Forelimb muscle (tissue), 1 donor: ENCODE measurements at places on chromosomes 3 and 15.
A peak's percentile ranks its signal among the peaks of the same experiment; 100 is the strongest.

DNA sequence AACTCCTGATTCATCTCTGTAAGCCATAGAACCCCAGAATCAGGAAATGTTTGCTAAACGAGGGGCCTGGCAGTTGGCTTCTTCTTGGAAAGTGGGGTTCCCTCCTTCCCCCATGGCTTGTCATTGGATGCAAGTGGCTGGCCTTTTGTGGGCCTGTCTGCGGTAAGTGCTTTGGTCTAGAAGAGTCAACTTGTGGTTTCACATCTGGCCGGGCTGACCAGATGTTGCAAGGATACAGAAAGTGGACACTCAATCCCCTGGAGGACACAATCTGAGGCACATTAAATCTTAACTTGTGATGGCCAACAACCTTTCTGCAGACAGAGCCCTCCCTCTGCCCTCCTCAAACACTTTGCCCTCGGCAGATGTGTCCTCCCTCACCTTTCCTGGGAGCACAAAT, 1.1 kb downstream of the FAH start:
- DNase-seq: no peak

DNA sequence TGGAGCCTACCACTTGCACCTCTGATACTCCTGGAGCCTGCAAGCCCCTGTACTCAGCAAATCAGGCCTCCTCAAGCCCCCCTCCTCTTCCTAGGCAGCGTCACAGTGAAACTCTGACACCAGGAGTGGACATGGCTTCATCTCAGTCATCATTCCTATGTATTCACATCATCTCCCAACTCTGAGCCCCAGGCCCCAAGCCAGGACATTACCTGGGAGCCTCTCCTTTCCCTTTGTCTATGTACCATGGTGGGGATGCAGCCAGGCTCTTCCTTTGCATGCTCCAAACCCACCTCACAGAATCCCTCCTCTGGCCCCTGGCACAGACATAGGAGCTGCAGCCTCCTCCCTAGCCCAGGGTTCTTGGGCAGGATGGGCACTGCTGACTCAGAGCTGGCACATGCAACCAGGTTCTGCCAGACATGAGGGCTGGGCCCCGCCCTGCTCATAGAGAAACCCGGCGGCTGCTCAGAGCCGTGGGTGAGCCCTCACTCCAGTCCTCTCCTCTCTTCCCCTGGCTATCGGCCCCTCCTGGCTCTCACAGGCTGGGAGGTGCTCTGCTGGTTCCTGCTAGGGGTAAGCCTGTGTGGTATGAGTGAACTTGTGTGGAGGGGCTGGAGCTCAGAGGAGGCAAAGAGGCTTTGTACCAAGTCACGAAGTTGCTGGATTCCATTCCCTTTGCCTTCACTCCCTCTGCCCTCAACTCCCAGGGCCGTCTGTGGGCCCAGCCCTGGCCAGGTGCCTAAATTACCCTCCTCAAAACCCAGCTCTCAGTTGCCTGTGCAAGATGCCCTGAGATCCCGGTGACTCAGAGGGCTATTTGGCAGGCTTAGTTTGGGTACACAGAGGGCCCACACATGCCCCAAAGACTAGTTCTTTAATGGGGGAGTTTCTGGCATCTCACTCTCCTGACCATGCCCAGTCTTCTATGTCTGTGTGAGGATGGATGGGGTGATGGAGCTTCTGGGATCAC, 1.9 kb upstream of the PLCD1 start:
- no peak for DNase-seq

DNA sequence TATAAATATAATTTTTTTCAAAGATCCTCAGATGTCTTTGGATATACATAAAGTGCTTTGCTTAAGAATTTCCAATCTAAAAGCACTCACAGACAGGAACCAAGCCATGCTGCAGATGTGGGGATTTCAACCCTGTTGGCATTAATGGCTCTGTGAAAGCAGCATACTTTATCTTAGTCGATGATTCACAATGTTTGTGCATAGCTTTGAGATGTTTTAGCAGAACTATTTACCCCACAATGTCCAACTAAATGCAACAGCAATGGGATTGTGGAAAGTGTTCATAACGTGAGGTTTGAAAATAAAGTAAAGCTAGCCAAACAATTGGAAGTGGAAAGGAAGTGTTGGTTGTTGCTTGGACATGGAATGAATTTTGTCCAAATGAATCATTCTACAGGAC, 371.4 kb downstream of the SOX2 start:
- no peak for DNase-seq

- DNase-seq: no peak
Observed at GRCh38 chr15:27045796-27046195, 74.8 kb downstream of the GABRG3 start.

GRCh38 chr3:137988982-137989381, 21.0 kb upstream of the CLDN18 start:
- DNase-seq: no peak

DNA sequence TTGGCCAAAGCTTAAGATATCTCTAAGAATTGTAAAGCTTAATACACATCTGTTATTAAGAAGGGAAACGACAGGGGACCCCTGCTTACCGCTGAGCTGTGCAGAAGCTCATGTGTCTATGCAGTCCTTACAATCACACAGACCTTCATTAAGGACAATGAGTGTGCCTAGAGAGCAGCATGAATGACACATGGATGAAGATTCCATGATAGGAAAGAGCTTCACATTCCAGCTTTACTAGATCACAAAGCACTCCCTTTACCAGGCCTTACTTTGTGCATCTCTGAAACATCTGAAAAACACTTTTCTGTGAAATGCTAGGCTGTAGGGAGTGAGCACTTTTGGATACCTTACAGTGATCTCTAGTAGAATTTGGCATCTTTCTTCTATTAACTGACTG, 32.0 kb downstream of the RNF168 start:
- no peak for DNase-seq

GRCh38 chr3:96813820-96814650, at the start of gene EPHA6:
EPHA6 (plus strand) TSS chr3:96814594.
- peak; percentile 4 for DNase-seq

- DNase-seq: no peak
Observed at GRCh38 chr3:81732642-81733041, 28.8 kb downstream of the GBE1 start.

GRCh38 chr3:16600780-16601536, 4.3 kb downstream of the DAZL start:
- DNase-seq: peak; percentile 46

DNA sequence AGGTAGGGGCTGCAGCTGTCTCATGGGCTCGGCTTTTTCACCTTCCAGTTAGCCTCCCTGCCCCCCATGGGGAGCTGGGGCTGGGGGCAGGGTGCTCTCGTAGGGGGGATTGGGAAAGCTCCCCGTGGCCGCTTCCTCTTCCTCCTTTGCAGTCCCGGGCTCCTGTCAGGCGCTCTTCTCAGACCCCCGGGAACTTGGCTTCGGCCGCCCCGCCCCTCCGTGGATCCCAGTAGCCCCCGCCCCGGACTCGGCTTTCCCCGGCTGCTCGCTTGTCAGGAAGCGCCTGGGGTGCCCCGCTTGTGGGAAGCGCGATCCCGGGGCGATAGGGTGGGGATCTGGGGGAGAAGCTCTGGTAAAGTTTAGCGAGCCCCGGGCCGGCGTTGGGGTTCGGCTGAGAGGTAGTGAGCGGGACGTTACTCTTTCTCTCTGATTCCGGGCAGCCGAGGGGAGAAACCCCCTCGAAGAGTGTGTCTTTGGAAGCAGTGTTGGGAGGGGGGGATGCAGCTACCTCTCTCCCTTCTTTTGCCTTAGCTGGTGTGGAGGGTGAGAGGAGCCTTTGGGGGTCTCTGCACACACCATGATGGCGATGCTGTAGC, 611 bp downstream of the PIAS1 start:
- DNase-seq: no peak

GRCh38 chr3:94686208-94686607, 623.3 kb downstream of the NSUN3 start:
- no peak for DNase-seq

- DNase-seq: no peak
Observed at GRCh38 chr15:47861111-47861903, 144.0 kb downstream of the SEMA6D start.

- DNase-seq: peak; percentile 13
Observed at GRCh38 chr15:94412979-94413746, 181.8 kb downstream of the MCTP2 start.

GRCh38 chr3:95460274-95460673, 1354.1 kb upstream of the EPHA6 start:
- no peak for DNase-seq

GRCh38 chr3:180631317-180631716, 29.4 kb downstream of the TTC14 start:
- DNase-seq: no peak

DNA sequence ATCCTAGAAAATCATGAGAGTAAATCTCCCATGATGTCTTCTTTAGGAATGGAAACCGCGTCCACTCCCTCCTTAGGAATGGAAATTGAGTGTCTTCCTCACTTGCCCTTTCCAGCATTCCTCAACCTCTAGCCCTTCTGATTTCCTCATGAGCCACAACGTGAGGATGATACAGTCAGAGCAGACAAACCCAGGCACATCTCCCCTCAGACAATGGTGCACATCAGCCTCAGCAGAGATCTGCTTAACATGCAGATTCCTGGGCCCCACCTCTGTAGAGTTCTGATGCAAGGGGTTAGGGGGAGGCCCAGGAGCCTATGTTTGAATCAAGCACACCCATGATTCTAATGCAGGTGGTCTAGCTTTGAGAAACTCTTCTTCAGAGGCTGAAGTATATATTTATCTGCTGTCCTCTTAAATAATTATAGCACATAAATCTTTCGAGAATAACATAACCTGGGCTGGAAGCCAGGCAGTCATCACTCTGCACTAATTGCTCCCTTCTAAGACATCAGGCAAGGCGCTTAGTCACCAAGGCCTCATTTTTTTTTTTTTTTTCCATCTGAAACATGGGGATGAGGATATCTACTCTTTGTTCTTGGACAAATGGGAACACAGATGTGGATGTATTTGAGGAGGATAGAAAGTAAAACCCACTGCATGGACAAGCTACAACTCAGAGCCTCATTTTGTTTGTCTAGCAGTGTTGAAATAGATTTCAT, 81.7 kb downstream of the PRICKLE2 start:
- no peak for DNase-seq

DNA sequence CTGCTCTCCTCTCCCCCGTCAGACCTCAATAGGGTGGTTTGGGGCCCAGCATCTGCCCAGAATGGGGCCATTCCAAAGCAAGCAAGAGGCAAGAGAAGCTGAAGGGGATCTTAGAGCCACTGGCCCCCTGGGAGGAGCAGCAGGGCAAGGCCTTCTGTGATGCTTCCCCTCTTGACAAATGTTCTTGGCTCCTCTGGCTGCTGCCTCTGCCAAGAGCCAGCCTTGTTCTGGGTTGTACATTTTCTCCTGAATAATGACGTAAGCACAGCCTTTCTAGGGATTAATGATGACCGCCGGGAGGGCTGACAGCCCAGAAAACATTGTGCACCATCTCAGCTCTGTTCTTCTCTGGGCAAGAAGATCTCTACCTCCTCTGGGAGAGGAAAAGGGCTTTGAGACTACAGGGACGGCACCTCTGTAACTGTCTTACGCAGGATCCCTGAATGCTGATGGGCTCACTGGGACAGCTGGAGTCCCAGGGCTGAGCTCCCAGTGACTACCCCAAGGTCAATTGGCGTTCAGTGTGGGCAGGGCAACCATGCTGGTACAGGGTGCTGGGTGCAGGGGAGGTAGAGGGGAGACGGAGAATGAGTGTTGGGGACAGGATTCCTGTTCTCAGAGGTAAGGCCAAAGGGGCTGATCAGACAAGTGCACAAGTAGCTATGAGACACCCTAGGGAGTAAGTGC, 253.3 kb downstream of the FAM43A start:
- no peak for DNase-seq

DNA sequence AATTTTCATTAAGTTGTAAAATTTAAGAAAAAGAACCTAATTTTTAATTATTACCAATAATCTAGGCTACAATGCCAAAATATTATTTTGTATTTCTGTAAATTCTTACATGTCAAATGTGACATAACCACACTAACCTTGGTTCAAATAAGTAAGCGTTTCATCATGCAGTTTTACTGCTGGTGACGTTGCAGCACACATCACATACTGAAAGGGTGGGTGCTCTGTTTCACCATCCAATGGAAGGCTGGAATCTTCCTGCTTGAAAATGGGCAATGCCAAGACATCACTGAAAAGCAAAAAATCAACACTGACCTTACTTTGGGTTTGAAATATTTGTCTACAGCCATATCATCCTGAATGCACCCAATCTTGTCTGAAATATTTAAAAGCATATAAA, 14.8 kb downstream of the UBP1 start:
- DNase-seq: no peak

DNA sequence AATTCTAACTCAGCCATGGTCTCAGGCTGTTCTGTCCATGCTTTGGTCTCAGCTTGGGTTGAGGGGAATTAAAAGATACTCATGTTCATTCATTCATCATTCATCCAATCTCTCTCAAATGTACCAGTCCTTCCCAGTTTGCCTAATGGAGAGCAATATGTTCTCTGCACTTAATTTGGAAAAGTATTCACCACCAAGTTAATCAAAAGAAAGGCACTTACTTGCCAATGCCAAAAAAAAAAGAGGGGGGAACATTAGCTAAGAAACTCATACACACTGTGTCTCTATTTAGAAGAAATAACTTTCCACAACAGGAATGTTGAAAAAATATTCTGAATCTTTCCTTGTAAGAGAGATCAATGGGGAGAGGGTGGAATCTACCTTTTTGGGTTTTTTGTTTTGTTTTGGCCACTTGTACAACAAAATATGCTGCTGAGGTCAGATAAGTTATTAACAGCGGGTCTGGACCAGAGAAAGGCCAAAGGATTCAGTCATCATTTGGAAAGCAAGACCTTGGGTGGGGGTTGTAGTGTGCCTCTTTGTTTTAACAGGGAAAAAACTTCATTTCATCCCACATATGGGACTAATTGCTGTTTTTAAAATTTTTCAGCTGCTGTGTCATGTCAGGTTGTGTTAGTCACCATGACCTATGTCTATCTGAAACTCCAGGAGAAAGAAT, 152.3 kb downstream of the FBN1 start:
- peak; percentile 48 for DNase-seq

DNA sequence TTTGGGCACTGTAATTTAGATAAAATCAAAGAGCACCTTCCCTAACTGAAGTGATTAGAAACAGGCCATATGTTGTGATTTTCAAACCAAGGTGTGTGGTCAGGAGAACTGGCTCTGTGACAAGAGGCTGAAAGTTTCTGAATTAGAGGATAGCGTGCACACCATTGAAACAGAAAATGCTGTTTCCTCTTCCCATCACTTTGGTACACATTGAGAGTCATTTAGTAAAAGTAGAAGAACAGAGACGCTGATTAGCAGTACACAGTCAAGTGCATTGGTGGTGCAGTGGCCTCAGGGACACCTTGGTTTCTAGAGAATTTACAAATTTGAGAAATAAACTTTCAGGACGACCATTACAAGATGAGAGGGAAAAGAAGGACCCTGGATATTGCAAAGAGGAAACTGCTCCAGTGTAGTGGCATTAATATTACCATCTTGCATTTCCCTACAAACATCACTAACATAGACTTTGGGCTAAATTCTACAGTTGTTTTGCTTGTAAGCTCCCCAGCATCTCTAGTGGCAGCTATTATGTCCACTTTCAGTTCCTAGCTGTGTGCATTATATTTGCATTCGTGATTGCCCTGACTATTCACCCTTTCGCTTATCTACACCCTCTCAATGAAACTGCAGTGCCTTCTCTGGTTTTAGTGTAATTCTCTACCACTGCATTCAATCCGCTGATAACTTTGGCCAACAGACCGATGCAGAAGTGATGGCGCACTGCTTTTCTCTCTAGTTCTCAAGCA, 728.1 kb upstream of the GRM7 start:
- DNase-seq: no peak
